ENCODE measurements at places on chromosomes 16 and 17.
A peak's percentile ranks its signal among the peaks of the same experiment; 100 is the strongest.

- no peak for DNase-seq
These were observed 20.7 kb upstream of the GLG1 start for GRCh38 chr16:74627506-74628220.

- no peak for DNase-seq
These were observed 31.0 kb downstream of the POLR3E start for GRCh38 chr16:22328081-22328725.

DNA sequence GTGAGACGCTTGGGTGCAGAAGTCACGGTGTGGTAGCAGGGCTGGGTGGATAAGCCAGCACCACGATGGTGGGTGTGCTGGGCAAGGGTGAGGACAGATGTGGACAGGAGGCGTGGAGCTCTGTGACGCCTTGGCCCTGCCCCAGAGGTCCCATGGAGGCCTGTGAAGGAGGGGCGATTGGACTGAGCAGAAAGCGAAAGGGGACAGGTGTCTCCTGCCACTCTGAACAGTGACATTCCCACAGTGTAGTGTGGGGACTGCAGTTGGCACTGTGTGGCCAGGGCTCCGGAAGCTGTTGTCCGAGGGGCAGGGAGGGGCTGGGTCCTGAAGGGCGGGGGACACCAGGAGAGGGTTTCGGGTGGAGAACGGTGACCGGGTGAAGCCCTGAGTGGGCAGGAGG, 7.3 kb downstream of the TBC1D24 start:
- no peak for DNase-seq

DNA sequence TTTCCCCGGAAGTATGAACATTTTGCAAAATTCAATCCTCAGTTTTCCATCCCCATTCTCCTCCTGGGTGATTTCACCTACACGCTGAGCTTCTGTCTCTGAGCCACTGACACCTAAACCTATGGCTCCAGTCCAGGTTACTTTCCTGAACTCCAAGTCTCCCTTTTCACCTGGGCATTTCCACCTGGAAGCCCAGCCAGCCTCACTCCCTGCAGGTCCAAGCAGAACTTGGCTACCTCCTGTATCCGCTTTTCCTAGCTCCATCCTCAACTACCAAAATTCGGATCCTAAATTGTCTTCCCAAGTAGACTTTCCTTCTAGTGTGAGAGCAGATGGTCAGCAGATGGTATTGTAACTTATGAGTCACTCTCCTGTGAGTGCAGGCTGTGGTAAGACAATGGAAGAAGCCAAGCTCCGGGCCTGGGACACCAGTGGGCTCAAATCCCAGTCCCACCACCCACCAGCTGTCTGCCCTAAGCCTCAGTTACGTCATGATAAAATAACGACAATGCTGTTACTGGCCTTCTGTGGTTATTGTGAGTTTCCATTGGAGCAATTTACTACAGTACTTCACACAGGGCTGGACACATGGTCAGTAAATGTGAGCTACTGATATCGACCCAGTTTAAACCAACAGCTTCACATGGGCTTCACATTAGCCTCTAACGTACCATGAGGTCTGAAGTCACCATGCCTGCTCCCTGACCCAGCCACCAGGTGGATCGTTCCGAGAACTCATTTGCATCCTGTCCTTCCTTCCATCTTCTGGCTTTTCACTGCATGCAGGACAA, 33.3 kb downstream of the PECAM1 start:
- DNase-seq = no peak

GRCh38 chr16:65600046-65600445, 478.2 kb upstream of the CDH11 start:
- no peak for DNase-seq

GRCh38 chr17:65099941-65100315, 37.2 kb upstream of the RGS9 start:
- DNase-seq = peak; percentile 58

GRCh38 chr16:11636172-11636721, 32.0 kb upstream of the SNN start:
- peak; percentile 28 for DNase-seq

- DNase-seq = no peak
These were observed 92.7 kb upstream of the CLEC18A start for GRCh38 chr16:69858191-69859104.

- DNase-seq = no peak
These were observed 120.7 kb downstream of the CCDC182 start for GRCh38 chr17:57624386-57624785.

- no peak for DNase-seq
These were observed 36.5 kb upstream of the C17orf78 start for GRCh38 chr17:37339321-37339720.

DNA sequence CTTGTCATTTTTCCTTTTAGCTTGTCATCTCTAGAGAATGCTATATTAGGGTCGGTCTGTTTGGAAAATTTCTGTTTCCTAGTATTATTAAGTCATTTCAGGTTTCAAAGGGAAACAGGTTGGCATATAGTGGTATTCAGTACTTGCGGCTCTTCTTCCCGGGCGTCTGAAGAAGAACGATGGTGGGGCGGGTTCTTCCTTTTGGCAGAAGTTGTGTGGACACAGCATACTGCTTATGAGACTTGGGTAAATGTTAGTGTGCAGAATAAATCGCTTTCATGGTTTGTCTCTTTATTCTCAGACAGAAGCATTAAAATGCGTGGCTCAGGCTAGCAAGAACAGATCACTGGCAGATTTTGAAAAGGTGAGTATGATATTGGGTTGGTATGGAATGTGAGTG, 9.6 kb upstream of the CDK5R1 start:
- no peak for DNase-seq

- DNase-seq = no peak
These were observed 44.7 kb downstream of the RPH3AL start for GRCh38 chr17:307741-308507.

- no peak for DNase-seq
These were observed 239.6 kb downstream of the CDH11 start for GRCh38 chr16:64882078-64882784.

- DNase-seq = no peak
These were observed 13.7 kb upstream of the OSGIN1 start for GRCh38 chr16:83939266-83939855.

DNA sequence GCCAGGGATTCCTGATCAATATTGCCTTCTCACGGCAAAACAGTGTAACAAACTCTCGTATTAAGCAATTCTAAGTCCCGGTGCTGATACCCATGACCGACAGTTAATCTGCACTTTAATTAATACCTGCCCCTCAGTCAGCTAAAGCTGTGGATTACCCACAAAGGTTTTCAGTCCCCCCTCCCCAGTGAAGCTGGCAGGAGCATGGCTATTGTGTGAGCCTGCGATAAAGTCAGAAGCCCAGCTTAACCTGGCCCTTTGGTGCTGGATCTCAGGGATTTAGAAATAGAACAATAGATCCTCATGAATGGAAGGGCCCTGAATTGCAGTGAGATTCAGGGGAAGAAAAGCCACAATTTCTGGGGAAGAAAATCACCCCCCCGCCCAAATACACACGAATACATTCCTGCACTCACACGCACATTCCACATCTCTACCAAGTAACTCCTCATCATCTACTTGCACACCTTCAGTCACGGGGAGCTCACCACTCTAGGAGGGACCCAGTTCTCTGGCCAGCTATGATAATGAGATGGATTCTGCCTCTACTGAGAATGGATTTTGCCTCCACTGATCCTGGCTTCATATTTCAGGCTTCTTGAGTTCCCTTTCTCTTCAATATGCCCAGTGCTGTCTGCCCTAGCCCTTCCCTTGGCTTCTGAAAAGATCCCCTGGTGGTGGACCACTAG, 102.6 kb downstream of the WSCD1 start:
- no peak for DNase-seq

GRCh38 chr16:57530104-57530521, 6.3 kb downstream of the CCDC102A start:
- DNase-seq = peak; percentile 79

GRCh38 chr16:64926476-64926875, 195.4 kb downstream of the CDH11 start:
- no peak for DNase-seq

DNA sequence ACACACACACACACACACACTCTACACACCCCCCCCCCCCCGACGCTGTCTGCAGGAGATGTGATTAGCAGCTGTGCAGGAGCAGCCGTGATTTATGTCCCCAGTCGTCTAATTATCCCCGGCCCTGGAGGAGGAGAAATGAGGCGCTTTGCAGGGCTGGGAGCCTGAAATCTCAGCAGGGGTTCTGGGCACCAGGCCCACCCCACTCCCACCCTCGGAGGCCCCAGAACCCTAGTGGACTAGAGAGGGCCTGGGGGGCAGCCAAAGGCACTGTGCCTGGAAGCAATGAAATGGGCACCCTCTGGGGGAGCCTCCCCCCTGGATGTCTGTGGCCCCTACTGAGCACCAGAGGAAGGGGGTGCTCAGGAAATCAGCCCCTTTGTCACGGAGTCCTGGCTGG, 134.2 kb upstream of the CIBAR2 start:
- no peak for DNase-seq

DNA sequence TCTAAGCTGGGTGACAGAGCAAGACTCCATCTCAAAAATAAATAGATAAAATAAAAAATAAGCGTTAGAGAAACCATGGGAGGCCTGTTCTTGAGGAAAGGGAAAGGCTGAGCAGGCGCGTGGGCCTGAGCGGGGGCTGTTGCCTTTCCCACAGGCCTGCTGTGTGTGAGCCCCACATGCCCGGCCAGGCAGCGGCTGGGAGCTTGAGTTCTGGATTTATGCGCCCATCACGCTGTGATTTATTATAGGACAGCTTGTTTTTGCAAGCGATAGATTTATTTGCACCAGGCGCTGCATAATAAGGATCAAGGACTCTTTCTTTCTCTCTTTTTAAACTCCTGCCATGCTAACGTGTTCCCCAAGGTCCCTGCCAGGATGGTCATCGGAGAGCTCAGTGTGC, 14.8 kb upstream of the WFDC1 start:
- no peak for DNase-seq

DNA sequence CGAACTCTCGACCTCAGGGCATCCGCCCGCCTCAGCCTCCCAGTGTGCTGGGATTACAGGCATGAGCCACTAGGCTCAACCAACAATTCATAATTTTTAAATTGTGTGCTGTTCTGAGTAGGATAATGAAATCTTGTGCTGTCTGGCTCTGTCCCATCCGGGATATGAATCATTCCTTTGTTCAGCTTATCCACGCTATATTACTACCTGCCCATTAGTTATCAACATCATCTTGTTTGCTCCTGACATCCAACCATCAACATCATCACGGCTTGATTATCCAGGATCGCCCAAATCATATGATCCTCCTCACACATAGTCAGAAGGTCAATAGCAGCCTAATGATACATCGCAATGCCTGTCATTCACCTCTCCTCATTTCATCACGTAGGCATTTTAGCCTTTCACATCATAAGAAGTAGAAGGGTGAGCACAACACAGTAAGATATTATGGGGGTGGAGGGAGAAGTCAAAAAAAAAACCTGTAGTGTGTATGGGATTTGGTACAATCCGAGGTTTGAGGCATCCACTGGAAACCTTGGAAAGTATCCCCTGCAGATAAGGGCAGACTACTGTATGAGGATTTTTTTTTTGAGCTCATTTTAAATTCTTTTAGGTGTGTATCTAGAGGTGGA, 77.0 kb upstream of the SIAH1 start:
- no peak for DNase-seq

GRCh38 chr17:12386225-12386624, 279.5 kb upstream of the MYOCD start:
- DNase-seq = no peak
